ENCODE measurements at places on chromosomes 1 and 21.

DNA sequence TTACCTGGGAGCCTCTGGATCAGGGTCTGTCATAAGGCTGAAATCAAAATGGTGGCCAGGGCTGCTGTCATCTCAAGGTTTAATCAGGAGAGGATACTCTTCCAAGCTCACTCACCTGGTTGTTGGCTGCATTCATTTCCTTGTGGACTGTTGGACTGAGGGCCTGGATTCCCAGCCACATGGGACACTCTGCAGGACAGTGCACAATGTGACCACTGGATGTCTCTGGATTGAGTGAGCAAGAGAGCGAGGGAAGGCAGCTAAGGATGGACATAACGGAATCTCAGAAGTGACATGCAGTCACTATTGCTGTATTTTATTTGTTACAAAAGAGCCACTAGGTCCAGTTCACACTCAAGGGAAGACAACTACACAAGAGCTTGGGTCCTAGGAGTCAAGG is 229.1 kb downstream of the S1PR1 start:
- no peak for DNase-seq

DNA sequence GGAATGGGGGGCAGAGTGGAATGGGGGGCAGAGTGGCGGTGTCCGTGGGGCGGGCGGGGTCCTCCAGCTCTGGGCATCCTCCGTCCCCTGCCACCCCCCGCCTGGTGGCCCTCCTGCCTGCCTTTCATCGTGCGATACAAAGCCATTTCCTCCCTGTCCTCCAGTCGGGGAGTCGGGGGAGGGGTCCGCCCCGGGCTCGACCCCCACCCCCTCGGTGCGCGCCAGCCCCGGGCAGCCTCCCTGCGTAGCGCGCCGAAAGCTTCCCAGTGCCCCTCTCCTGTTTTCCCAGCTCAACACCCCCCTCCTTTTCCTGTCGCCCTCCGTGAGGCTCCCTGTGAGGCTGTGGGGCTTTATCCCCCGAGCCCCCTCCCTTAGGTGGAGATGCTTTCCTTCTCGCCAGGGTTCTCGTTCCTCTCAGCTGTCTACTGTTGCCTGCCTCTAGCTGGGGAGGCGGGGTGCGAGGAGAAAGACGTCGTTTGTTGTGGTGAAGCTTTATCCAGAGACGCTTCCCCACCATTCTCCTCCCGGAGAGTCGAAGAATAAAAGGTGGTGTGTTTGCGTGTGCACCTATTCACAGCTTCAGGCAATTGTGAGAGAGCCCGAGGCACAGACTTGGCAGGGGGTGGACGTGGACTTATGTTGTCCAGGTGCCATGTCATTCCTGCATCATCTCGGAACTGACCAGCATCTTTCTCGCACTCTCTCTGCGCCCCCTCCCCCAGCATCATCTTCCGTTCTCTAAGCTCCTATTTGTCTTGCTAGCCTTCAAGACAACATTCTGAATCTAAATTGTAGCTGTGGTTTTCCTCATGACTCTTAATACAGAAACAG is 848 bp downstream of the DNM3 start:
- DNase-seq: no peak

GRCh38 chr1:49817681-49818080 is 206.1 kb downstream of the AGBL4 start:
- no peak for DNase-seq

DNA sequence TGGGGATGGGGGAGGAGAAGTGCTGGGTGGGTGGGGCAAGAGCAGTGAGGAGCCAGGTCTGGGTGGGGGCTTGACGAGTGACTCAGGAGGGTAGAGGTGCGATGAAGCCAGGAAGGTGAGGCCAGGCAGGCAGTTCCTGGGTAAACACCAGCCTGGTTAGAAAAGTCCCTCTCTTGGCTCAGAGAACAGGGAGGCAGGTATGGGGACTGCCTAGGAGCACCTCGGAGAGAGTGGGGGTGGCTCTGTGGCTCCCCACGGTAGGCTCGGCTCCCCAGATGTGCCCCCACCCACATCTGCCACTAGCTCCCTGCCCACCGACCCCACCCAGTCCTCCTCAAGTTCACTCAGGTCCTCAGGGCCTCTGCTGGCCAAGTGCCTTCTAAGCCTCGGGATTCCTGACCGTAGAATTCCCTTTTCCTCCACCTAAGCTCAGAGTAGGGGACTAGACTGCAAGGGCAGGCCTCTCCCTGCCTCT is 1.2 kb downstream of the HSPG2 start:
- DNase-seq: no peak

GRCh38 chr1:185316163-185317033 is 645 bp downstream of the IVNS1ABP start:
- DNase-seq: peak; percentile 59

GRCh38 chr1:46197964-46198811 is at the start of gene POMGNT1:
POMGNT1 (minus strand) TSS chr1:46198434; CDS start chr1:46197821, 613 bp downstream.
- DNase-seq: peak; percentile 57

Measured in DMS153 (cell line).